Activated CD4-positive, alpha-beta T cell treated with anti-CD3 and anti-CD28 coated beads for 4 hours (primary cell): ENCODE measurements at places on chromosomes 6 and 20.

DNA sequence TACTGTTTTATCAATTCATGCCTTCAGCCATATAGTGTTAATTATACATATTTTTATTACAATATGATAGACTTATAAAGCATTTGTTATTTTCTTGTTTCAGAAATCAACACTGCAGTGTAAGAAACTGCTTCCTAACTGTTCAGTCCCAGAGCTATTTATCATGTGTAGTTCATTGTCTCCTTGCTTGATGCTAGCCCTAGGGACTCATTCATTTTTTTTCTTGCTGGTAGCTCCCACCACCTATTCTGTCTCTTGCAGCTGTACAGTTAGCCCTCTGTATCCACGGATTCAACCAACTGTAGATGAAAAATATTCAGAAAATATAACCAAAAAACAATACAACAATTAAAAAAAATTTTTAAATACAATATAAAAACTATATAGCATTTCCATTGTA lies 121.3 kb downstream of the STXBP5 start:
- no peak for DNase-seq

- no peak for DNase-seq
Observed at GRCh38 chr6:137913434-137913833, 46.4 kb downstream of the TNFAIP3 start.

DNA sequence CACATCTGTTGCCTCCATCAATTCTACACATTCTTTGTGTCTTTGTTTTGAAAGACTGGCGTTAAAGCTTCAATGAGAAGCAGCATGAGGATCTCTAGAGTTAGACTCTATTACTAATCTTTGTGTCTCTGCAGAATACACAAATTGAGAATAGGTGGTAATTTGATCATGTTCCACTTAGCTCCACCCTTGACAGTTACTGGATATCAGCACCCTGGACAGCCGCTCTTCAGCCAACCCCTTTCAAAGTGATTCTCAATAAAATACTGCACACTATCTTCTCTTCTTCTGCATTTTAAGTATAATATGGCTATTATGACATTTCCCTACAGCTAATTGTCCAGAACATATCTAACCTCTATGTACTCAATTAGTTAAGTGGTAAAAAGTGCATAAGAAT lies 54.3 kb upstream of the CNR1 start:
- no peak for DNase-seq

DNA sequence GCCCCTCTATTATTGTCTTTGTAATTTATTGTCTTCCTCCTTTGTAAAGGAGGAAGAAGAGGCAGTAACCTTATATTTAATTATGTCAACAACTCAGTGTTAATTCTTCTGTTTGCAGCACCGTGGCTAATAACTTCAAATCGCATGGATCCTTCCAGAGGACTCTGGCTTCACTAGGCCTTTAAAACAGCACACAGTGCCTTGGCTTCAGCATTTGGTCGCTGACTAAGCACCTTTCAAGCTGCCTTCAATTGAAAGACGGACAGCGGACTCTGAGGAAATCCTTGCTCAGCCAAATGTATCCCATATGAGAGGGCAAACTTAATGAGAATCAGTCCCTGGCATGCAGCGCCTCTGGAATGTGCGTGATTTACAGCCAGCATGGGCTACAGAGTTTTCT lies 64.2 kb downstream of the SGK1 start:
- no peak for DNase-seq

DNA sequence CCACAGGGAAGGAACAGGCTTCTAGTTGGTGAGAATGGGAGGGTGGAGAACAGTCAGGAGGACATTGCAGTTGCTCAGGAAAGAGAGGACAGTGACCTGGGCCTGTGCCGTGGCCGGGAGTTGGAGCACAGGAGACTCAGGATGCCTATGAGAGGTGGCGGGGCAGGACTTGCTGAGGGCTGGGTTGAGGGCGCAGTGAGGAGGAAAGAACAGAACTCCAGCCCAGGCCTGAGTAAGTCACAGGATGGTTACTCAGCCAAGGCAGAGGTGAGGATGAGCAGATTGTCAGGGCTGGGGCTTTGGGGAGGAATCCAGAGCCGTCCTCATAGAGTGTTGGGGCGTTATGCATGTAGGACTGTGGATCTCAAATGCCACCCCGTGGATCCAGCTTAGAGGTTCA lies 21.2 kb downstream of the CST4 start:
- no peak for DNase-seq

DNA sequence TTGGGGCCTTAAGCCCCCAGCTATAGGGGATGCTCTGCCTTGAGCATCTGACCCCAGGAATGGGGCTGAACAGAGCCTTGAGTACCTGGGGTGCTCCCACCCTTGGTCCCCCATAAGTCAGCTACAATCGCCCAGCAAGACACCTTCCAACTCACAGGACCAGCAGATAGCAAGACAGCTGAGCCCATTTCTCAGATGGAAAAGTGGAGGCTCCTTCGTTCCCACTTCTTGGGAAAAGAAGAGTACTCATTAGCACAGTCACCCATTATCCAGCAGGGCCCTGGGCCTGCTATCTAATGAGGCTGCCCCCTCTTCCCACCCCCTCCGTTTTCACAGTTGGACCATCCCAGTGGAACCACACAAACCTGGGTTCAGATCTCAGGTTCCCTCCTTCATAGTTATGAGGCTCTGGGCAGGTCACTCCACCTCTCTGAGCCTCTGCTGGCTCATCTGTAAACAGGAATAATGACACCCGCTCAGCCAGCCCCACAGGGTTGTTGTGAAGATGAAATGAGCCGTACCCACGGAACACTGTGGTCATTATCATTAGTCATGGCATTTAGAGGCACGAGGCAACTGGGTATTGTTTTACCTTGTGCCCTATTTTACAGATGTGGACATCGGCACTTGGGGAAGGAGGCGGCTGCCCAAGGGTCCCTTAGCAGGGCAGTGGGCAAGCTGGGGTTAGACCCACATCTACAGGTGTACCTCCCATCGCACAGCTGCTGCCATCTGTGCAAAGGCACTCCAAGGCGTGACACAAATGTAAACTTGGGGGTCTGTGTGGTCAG lies 4.5 kb downstream of the LPIN3 start:
- no peak for DNase-seq

GRCh38 chr6:13372688-13373487 lies 44.6 kb upstream of the TBC1D7 start:
- DNase-seq, result no peak

- DNase-seq, result no peak
Observed at GRCh38 chr6:138442663-138443062, 38.6 kb downstream of the HEBP2 start.

GRCh38 chr6:153564803-153565202 lies 433.7 kb upstream of the RGS17 start:
- DNase-seq, result no peak

GRCh38 chr20:63182425-63182824 lies 33.5 kb downstream of the YTHDF1 start:
- DNase-seq, result no peak

DNA sequence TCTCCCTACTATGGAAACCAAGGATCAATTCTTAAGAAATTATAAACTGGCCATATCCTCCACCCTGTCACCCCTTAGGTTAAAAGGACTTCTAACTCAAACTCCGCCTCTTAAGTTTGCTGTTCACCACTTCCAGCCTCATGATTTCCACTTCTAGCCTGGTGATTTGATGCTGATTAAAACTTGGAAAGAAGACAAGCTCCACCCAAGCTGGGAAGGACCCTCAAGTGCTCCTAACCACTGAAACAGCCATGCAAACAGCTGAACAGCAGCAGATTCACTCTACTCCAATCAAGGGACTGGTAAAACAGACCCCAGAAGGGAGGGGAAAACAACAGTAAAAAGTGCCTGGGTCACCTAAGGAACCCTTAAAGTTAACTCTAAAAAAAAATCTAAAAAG lies 10.3 kb downstream of the LCA5 start:
- no peak for DNase-seq

- DNase-seq, result no peak
Observed at GRCh38 chr20:57693002-57693582, 16.7 kb downstream of the PMEPA1 start.

GRCh38 chr6:1911474-1911873 lies 301.8 kb downstream of the FOXC1 start:
- no peak for DNase-seq

GRCh38 chr6:167647306-167647705 lies 179.4 kb upstream of the AFDN start:
- no peak for DNase-seq

DNA sequence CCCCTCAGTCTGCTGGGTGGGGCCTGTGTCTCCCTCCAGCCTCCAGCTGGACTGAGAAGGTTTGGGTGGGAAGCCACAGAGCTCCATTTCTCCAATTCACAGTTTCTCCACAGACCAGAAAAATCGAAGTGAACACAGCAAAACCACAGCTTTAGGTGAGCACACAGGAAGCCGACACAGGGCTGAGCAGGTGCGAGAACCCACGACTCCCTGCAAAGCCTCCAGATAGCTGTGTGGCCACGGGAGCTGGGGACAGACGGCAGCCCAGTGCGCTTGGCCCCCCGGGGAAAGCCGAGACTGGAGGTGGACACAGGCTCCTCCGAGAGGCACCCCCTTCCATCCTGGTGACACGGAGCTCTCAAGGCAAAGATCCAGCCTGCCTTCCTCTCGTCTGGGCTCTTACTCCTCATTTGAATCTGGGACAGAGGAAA lies 29.0 kb upstream of the MPC1 start:
- peak; percentile 36 for DNase-seq

DNA sequence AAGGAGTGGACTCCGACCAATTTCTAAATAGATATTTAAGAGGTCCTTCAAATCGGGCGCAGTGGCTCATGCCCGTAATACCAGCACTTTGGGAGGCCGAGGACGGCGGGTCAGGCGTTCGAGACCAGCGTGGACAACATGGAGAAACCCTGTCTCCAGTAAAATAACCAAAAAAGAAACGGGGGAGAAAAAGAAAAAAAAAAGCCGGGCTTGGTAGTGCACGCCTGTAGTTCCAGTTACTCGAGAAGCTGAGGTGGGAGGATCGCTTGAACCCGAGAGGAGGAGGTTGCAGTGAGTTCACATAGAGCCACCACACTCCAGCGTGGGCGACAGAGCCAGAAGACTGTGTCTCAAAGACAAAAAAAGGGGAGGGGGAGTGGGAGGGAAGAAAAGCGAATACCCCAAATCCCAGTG lies 53.3 kb upstream of the HFE start:
- DNase-seq, result peak; percentile 39

DNA sequence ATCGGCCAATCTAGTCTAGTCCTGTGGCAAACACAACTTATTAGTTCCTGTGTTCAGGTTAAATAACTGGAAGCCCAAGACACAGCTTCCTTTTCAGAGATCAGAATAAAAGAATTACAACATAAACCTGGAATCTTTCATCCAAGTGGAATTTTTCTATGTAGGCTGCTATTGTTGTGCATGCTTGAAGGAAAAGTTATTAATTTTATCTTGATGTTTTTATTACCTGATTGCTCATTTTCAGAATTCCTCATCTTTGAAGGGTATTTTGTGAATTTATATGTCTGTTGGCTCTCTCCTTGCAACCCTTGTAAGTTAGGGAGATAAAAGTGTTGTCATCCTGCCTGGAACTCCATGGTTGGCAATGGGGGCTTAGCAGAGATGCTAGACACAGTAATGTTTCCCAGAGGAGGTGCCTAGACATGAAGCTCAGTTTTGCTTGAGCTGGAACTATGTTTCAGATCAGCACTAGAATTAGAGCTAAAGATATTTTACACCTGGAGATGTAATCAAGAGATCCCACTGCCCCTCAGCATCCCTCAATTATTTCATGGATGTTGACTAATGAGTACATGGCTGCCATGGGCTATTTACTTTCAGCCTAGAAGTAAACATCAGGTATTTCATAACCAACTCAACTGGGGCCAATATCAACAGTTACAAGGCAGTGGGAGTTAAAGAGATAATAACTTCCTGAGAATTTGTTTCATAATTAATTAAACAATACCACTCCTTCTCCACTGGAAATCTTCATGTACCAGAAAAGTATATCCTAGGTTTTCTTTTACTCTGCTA lies 367.0 kb upstream of the MARCKS start:
- no peak for DNase-seq

DNA sequence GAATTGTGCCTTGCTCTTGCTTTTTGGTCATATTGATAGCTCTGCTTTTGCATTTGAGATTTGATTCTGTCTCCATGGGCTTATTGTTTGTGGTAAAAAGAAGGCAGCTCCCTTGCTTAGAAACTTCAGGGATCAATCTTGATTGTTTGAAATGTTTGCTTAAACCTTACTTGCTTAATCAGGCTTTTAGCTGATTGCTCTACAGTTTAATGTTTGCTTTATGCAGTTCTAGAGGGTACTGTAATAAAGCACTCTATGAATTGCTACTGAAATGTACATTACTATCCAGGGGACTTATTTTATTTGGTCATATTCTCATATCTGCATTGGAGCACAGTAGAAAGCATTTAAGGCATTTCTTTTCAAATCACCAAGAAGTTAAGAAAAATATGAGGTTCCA lies 545.4 kb upstream of the HS3ST5 start:
- no peak for DNase-seq
